ENCODE measurements at places on chromosomes 4 and X.

GRCh38 chr4:167964766-167965373, 127.5 kb upstream of the ANXA10 start:
- no peak for DNase-seq

DNA sequence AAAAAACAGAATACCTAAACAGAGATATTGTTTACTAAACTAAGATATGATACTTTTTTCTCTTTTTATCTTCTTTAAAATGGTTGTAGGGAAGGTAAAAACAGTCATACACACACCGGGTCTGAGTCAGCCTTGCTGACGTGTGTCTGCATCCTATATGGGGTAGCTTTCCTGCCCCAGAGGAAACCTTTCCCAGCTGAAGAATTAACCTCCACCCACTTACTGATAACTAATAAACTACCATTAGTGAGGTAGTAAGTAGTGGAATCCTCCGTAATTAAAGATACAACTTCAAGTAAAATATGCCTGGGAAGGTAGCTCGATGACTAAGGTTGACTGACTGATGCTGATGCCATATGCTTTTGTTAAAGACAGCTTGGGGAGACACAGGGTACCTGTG, 312.2 kb downstream of the DCTD start:
- DNase-seq: no peak

DNA sequence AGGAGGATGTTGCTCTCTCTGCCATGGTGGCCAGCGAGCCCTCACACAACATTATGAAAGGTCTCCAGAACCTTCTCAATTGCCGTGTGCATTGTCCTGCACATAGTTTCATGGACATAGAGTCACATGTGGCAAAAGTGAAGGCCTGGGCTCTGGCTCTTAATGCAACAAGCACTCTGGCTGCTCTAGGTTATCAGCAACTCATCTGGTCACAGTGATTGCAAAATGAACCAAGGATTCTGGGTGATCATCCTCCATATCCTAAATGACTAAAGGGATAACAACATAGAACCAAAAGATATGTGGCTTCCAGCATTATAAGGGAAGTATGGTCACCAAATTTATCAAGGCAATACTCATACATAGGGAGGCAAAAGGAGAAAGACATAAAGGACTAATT, 175.2 kb downstream of the MGST2 start:
- no peak for DNase-seq

GRCh38 chrX:3348191-3348590, 1.7 kb upstream of the MXRA5 start:
- DNase-seq: no peak

DNA sequence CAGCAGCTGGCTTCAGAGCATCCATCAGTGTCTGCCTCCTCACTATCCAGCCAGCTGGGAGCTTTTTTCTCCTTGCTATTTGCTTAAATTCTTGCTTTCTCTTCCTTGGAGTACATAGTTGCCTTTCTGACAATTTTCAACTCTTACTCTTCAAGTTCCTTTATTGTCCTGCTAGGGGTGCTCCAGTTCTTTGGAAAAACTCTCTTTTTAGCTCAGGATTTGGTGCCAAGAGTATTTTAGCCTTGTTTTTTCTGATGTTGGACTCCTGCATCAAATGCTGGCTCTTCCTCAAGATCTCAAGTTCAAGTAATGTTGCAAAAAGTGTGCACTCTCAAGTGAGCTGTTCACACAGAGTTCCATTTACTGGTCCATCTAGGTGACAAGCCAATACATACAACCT, 126.4 kb downstream of the KDR start:
- DNase-seq: no peak

GRCh38 chr4:105712766-105713165, 4.2 kb downstream of the GSTCD start:
- DNase-seq: no peak

GRCh38 chr4:186029571-186030398, 39.2 kb upstream of the TLR3 start:
- no peak for DNase-seq

- DNase-seq: no peak
Observed at GRCh38 chrX:9459186-9459748, 5.6 kb upstream of the TBL1X start.

DNA sequence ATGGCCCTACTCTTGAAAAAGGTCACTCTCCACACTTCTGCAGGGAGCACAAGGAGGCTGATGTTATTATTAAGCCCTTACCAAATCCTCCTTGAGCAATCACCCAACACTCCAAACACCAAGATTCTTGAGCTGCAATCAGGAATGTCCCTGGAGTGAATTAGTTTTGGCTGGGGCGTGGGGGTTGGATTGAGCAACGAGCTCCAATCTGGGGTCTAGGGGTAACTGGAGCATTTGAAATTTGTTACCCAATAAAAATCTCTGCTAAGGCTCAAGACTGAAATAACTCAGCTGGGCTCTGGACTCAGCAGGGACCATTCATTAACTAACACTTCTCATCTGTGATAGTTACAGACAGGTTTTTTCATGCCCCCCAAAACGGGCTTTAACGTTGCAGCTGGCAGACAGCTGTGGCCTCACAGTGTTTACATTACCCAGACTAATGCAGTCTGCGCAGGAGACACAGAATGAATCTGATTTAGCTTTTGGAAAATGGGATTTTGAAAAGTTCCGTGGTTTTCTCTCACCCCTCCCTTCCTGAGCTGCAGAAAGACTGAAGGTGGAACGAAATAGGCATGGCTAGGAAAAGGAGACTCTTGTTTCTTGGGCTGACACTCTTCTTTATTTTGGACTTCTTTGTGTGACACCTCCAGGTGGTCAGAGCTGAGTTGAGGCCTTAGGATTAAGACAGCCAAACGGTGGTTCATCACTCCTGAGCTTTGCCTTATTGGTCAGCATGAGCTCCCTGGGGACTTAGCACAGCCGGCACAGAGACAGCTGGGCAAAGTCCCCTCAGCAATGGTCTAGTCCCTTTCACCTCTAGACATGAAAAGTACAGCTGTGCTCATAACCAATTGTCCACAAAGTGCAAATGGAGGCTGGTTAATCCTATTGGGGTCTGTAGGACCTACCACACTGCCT, 26.6 kb downstream of the PLAC1 start:
- DNase-seq: peak; percentile 66

- DNase-seq: no peak
Observed at GRCh38 chr4:124629681-124630080, 82.9 kb downstream of the ANKRD50 start.

DNA sequence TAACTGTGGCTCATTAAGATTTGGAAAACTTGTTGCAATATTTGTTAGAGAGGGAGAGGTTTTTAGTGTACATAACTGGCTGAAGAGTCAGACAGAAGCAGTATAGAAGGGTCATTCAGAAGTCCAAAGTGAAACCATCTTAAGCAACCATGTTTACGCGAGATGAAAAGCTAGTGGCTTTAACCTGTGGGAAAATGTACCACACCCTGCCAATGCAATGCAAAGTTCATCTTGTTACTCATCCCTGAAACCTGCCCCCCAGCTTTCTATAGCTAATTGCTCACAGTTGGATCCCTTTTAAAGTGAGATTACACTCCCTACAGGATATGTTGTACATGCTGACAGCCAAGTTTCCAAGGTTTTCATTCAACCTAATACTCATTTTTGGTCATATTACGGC, 96.7 kb upstream of the RAPGEF2 start:
- DNase-seq: no peak

- peak; percentile 45 for DNase-seq
Observed at GRCh38 chrX:100615005-100615404, 21.6 kb downstream of the TSPAN6 start.

GRCh38 chrX:77404419-77404818, 42.8 kb upstream of the FGF16 start:
- DNase-seq: no peak

- DNase-seq: no peak
Observed at GRCh38 chr4:157908691-157909090, 264.1 kb downstream of the GASK1B start.

GRCh38 chr4:4837316-4837715, 22.1 kb upstream of the MSX1 start:
- DNase-seq: no peak

GRCh38 chrX:13506574-13506973, 62.8 kb upstream of the EGFL6 start:
- DNase-seq: no peak

DNA sequence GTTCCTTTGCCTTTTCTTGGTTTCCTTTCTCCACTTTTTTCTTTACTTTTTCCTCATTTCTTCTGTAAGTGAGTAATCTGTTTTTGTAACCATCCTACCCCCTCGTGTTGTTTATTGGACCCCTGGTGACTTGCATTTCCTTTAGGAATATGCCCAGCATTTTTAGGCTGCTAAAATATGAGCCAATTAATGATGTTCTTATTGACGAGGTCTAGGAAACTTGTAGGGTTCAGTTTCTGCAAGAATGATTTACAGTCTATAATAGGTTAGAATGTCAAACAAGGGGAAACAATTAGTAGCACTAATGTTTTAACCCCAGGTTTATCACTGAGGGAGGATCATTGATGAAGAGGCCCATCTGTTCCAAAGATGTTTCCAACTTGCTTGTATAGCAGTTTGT, 79.0 kb downstream of the CPE start:
- no peak for DNase-seq

- no peak for DNase-seq
Observed at GRCh38 chr4:149891426-149891825, 75.8 kb upstream of the IQCM start.

- DNase-seq: no peak
Observed at GRCh38 chrX:139533444-139533843, 2.9 kb downstream of the F9 start.

- DNase-seq: no peak
Observed at GRCh38 chrX:149641835-149642234, 10.2 kb upstream of the TMEM185A start.

GRCh38 chrX:150897421-150898320, 797 bp downstream of the CD99L2 start:
- no peak for DNase-seq

- no peak for DNase-seq
Observed at GRCh38 chr4:102285831-102286230, 59.5 kb downstream of the SLC39A8 start.

- DNase-seq: no peak
Observed at GRCh38 chrX:121320441-121320840, 273.0 kb downstream of the GLUD2 start.

GRCh38 chr4:55347610-55348228, 1.7 kb downstream of the SRD5A3 start:
- DNase-seq: no peak

DNA sequence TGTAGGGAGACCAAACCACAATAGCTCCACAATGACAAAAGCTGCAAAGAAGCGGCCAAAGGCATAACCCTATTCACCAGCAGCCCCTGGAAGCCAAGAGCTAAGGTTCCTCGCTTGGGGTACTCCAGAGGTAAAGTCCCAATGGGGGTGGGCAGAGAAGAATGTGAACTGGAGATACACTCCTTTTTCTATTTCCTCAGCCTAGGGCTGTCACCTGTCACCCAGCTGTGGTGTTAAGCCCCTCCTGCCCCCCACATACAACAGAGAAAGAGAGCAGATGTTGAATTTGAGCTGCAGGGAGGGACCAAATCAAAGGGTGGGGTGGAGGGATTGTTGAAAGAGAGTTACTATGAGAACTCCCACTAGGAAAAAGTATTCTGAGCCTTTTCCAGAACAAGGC, 26.1 kb downstream of the AMOT start:
- no peak for DNase-seq

GRCh38 chr4:133812236-133812635, 389.4 kb downstream of the PABPC4L start:
- DNase-seq: no peak

- DNase-seq: peak; percentile 17
Observed at GRCh38 chrX:80812176-80812575, 2.5 kb upstream of the BRWD3 start.

DNA sequence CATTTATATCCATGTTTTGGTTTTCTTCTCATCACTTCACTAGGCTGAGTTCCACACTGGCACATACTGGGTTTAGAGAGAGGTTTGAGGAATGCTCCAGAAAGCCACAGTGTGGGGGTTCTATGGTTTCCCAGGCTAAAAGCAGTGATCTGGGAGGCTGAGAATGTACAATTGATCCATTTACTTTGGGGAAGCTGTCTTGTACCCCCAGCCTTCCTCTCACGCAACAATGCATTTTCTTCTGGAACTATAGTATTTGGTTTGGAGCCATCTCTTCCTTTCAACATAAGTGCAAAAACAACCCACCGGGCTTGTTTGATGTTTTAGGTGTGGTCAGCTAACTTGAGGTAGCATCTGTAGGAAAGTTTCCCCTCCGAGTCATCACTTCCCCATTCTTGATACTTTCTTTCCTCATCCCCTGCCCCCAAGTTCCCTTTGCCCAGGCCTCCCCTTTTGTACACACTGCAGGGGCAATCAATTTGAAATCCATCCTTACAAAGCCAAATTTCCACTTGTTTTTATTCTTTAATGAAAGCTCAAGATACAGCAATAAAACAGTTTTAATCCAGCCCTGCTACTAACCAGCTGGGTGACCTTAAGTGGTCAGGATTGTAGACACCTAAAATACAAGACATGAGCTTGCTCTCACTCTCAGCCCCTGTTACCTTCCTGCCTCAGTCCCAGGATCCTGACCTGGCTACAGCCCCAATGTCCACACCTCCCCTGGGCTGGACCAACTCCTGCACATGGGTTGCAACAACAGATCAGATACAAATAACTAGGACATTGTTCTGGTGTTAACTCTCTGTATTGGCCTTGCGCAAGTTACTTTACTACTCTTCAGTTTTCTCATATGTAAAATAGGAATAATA, 109.2 kb downstream of the FHDC1 start:
- no peak for DNase-seq

DNA sequence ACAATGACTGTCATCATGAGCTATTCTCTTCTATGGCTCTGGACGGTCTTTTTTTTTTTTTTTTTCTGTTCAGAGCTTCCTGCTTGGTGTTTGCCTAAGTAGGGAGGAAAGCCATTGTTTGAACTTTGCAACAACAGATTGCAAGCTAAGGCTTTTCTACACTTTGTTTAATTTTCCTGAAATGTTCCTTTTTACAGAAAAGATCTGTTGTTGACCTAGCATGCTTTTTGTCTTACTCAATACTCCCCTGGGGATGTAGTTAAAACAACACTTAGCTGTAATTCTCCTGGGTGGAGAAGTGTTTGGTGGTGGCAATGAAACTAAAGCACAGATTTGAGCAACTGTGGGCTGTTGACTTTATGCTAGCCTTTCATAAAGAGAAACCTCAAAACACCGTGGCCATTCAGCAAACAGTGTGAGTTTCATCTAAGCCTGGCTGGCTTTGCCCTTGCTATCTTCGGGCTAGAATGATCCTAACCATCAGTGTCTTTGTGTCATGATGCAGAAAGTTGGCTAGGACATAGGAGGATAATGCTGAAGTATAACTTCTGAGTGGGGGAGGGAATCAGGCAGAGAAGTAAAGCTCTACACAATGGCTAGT, 110.5 kb downstream of the ANXA3 start:
- no peak for DNase-seq

- no peak for DNase-seq
Observed at GRCh38 chr4:117783716-117784115, 250.6 kb upstream of the NDST3 start.

GRCh38 chrX:23514082-23514481, 153.2 kb upstream of the PRDX4 start:
- DNase-seq: no peak

DNA sequence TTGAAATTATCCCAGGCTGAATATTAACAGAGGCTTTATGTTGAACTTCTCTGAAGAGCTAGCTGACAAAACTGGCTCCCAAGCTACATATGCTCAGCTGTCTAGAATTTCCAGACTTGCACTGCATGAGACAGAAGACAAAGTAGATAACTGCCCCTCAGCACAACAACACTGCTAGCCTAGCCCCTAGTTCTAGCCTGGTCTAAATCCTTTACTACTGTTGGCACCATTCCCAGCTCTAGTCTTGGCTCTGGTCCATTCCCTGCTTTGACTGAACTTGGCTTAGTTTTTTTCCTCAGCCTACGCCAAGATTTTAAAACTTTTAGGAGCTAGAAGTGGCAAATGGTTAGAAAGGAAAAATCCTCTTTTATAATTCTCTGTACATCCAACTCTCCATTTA, 7.6 kb upstream of the OPHN1 start:
- DNase-seq: peak; percentile 47

All from HFF-Myc (cell line).